ENCODE measurements at places on chromosomes 16 and 17.

GRCh38 chr17:15255713-15256454, 9.2 kb downstream of the PMP22 start:
- no peak for DNase-seq

DNA sequence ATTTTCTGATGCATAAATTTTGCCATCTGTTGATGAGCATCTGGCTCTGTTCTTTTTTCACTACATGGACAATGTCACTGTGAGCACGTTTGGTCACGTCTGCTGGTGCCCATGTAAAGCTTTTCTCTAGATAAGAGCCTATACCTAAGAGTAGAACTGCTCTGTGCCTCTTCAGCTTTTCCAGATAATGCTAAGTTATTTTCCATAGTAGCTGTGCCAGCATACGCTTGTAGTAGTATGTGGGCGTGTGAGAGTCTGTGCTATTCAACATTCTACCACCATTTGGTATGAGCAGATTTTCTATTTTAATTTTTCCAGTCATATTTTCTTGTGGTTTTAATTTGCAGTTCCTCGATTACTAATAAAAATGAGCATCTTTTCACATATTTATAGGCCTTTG, 33.2 kb downstream of the VPS35L start:
- DNase-seq, result no peak

DNA sequence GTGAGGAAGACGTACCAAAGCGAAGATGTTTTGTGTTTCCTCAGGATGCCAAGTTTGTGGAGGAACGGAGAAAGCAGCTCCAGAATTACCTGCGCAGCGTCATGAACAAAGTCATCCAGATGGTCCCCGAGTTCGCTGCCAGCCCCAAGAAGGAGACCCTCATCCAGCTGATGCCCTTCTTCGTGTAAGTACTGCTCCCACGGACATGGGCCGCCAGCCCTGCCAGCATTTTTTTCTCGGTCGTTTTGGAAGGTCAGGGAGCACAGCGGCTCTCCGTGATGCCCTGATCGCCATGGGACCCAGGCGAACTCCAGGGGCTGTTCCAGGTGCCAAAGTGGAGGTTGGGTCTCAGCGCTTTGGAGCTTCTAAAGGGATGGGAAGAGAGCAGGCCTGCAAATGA, 279.0 kb downstream of the CPPED1 start:
- DNase-seq, result no peak

- no peak for DNase-seq
Measured at GRCh38 chr17:31061678-31062077, 33.1 kb upstream of the NF1 start.

DNA sequence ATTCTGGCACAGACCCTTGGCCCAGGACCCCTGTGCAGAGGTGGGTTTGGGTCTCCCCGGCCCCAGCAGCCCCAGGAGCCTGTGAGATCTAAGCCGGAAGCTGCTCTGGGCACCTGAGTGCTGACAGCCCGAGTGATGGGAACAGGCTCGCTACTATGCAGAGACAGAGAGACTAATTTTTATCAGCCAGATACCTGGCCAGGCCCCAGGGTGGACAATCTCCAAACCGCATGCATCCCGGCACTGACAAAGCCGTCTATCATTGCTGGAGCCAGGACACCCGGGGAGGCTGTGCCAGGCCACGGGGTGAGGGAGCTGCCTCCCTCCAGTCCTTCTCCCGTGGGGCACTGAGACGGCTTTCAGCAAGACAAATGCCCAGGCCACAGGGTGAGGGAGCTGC, 25.0 kb downstream of the CBFA2T3 start:
- no peak for DNase-seq

Measured in CD4-positive, alpha-beta T cell treated with Interleukin-1 beta for 1 hour (primary cell).